T-cell (primary cell): ENCODE measurements at places on chromosomes 13 and 19. TPM values are rescaled to one million over a fixed set of nuclear protein-coding genes. Genes with fewer than 3 reads are reported as not detected.

The ZNF665 gene
- 3.3 TPM for total RNA-seq

The SLC10A2 gene
- not detected for total RNA-seq

The ZNF101 gene
- total RNA-seq = 66.2 TPM

The DKKL1 gene
- not detected for total RNA-seq

The TMEM145 gene
- total RNA-seq = not detected

The ZNF556 gene
- total RNA-seq = not detected

The UNC13A gene
- total RNA-seq = 0.18 TPM

The KASH5 gene
- total RNA-seq = 0.25 TPM

The CBY2 gene
- 0.75 TPM for total RNA-seq

The TMEM259 gene
- 372 TPM for total RNA-seq

The ZNF723 gene
- not detected for total RNA-seq

The ATP7B gene
- 1.5 TPM for total RNA-seq

The NAT14 gene
- 9.1 TPM for total RNA-seq

The ZNF85 gene
- total RNA-seq = 10.5 TPM

The LRRC25 gene
- total RNA-seq = 0.30 TPM

The NFIC gene
- total RNA-seq = 41.7 TPM

The STOML3 gene
- total RNA-seq = not detected

The CA11 gene
- 8.0 TPM for total RNA-seq

The TTYH1 gene
- total RNA-seq = not detected

The ALOX5AP gene
- 50.8 TPM for total RNA-seq

The ERFL gene
- 8.5 TPM for total RNA-seq

The NEK5 gene
- total RNA-seq = not detected

The PDX1 gene
- total RNA-seq = not detected

The MCF2L gene
- 18.2 TPM for total RNA-seq

The FGF22 gene
- 3.9 TPM for total RNA-seq

The TMEM38A gene
- 0.77 TPM for total RNA-seq

The COL5A3 gene
- 0.67 TPM for total RNA-seq

The SULT2A1 gene
- total RNA-seq = 0.44 TPM

The SLC25A30 gene
- 19.5 TPM for total RNA-seq

The NLRP9 gene
- total RNA-seq = not detected

The LAIR2 gene
- total RNA-seq = 2.4 TPM

The TNNT1 gene
- not detected for total RNA-seq

The TEX101 gene
- not detected for total RNA-seq

The EFNB2 gene
- 0.19 TPM for total RNA-seq

The TMPRSS9 gene
- not detected for total RNA-seq

The IRGC gene
- total RNA-seq = not detected
